ENCODE measurements at places on chromosomes 1 and 21.

GRCh38 chr1:116347696-116348095 lies 25.3 kb upstream of the ATP1A1 start:
- no peak for DNase-seq

- DNase-seq = no peak
Measured at GRCh38 chr1:209704584-209704983, at the start of gene HSD11B1. Gene HSD11B1, plus strand, starts transcription at chr1:209704846. Its CDS starts 97 bp downstream, at chr1:209704943.

DNA sequence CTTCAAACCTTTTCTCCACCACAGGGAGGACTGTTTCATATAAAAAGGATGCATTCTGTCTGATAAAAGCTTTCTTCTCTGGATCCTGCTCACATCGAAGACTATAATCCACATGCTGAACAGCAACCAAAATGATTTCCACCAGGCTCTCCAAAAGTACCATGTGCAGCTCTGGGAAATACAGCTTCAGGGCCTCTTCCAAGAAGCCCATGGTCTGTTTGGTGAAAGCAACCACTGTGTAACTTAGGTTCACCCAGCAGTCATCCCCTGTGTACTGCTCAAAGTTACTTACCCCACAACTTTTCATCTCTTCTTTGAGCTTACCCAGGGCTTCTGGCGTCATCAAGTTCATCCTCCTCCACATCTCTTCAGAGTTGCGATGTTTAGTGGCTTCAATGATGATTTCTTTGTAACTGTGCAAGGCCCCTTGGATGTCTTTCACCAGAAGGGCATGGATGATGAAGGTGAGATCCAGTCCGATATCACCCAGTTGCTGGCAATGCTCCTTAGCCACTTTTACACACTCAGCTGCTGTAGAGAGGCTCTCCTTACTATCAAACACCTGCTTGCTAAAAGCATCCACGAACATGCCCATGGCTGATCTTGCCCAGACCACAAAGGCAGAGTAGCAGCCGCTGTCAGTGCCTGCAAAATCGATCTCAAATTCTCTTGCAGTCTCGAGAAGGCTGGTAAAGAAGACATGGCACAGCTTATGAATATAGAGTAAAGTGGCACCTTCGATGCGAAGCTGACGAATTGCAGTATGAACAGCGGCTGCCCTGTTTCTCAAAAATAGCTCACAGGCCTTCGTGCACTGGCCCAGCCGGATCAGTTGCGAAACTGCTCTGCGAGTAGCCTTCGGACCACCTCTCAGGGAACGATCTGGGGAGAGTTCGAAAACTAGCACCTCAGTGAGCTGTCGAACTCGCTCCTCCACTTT lies 1.7 kb downstream of the EXOC8 start:
- DNase-seq = no peak

GRCh38 chr1:225378880-225379279 lies 49.0 kb downstream of the LBR start:
- DNase-seq = no peak
